NCI-H2081 (cell line): ENCODE measurements at places on chromosomes 3 and 15.

- DNase-seq, result no peak
Measured at GRCh38 chr3:44409640-44410410, 67.6 kb downstream of the ZNF445 start.

GRCh38 chr3:171088964-171089754, 62.6 kb upstream of the SLC2A2 start:
- no peak for DNase-seq

GRCh38 chr3:134274571-134274970, 23.9 kb upstream of the RYK start:
- DNase-seq, result no peak

GRCh38 chr3:39754549-39754948, 54.9 kb upstream of the MYRIP start:
- no peak for DNase-seq

- DNase-seq, result peak; percentile 12
Measured at GRCh38 chr15:93129702-93130488, 40.9 kb upstream of the RGMA start.

- DNase-seq, result peak; percentile 19
Measured at GRCh38 chr15:40065166-40065565, 26.2 kb upstream of the SRP14 start.

- DNase-seq, result no peak
Measured at GRCh38 chr3:156614642-156615511, 59.5 kb upstream of the TIPARP start.

DNA sequence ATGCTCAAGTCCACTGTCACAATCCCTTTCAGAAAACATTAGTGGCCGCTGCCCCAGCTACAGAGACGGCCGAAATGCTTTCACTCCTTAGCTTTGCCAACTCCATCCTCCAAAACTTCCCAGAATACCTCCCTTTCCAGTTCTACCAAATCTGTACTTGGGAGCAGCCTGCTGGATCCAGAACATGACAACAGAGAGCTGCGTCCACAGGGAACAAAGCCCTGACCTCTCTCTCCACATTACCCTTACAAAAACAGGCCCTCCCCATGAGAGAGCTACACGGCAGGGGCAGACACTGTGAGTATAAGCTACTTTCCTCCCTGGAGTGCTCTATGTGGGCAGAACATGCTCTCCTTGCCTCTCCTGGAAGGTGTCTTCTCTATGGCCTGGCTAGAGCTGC, 6.3 kb downstream of the RBM15B start:
- DNase-seq, result no peak

DNA sequence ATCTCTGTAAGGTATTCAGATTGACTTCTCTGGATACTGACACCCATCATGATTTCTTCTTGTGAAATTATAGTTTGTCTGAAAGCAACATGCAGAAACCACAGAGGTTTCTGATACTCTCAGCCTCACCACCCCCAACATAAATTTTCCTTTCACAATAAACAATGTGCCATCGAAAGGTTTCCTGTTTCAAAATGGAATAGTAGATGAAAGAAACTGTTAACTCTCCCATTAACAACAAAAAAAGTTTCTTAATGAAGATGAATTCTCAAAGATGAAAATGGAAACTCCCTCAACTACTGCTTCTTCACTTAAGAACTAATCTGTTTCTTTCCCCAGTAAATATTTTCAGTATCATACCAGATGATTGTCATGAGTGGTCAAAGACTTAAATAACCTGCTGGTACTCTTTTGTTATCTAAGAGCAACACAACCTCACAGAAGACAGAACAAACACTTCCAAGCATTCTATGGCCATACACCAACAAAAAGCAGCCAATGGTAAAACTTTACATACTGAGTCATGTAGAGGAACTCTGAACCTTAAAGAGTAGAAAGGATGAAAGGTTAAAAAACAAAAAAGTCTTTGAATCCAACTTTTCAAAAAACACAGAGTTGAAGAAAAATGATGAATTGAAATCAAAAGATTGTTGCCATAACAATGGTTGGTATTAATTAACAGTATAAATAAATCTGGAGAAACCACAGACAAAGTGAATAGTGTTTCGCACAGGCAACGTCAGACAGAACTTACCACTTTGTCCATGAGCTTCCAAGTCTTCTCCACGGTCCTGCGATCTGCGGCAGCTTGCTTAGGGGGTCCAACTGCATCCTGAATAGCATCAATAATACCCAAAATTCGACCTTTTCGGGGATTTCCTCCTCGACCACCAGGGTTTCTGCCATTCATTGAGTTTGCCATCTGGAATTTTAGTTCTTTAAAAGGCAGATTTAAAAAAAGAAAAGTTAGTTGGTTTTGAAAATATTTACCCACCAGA, 1.9 kb downstream of the CBLB start:
- no peak for DNase-seq

- DNase-seq, result no peak
Measured at GRCh38 chr3:64798316-64798715, 110.5 kb upstream of the ADAMTS9 start.

DNA sequence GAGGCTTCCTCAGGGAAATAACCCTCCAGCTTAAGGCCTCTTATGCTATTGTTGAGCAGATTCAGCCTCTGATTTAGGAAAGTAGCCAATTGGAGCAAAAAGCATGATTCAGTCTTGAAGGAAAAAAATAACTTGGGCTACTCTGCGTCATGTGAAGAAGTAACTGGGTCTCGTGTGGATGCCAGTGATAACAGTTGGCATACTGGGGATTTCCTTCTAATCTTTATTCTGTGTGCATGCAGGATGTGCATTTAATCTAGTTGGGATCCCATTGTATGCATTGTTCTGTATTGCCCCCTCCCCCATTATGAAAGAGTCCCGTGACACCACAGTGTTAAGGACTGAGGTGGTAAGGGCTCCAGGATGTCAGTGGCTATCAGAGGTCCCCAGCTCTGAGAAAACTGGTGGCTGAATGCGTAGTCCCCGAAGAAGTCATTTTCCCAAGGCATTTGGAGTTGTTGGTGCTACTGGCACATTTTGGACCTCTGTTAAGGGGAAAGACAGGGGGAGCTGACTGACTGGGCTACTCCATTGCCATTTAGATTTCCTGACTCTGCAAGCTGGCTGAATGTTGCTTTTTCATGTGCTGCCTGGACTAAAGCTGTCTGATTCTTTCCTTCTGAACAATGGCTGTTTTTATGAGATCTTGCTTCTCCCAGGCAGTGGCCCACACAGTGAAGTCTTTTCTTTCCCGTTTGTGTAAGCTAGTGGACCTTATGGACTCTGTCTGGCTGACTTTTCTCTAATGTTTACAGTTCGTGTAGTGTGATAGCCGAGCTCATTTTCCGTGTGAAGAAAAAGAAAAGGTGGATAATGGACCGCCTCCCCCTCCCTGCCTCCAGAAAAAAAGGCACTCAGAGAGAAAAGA, 38.4 kb upstream of the TRAK1 start:
- no peak for DNase-seq

DNA sequence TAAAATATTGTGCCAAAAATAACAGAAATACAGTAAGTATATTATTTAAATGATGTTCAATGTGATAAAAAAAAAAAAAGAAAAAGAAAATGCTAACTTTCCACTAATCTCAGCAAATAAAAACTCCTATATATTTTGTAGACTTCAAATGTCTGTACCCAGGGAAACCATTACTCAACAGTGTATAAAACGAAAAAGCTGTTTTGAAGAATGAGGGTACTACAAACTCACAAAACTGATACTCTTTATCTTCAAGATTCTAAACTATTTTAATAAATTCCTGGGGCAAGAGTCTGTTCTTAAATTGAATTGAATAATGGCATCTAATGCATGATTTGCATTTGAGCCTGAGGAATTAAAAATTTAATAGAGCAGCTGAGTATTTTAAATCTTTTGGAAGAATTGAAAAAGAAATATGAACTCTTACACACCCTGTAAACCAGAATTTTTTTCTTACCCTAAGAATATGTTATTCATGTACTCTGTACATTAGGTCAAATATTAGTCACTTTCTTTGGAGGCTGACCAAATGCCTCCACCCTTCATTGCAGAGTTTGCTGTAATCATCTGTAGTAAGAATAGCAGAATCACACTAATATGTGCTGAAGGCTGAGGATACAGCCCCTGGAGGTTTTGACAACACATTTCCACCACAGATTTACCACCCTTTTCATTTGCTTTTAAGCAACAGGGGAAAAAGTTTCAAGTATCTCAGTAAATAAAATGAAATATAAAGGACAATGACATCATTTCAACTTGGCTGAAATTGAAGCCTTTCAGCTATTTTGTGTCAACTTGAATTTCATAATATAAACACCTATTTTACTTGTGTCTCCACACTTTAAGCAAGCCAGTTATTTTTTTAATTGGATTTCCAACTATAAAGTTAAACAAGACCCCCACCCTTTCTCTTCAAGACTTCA, 79.7 kb downstream of the FBN1 start:
- no peak for DNase-seq

- no peak for DNase-seq
Measured at GRCh38 chr15:70617076-70617910, 146.1 kb downstream of the UACA start.

DNA sequence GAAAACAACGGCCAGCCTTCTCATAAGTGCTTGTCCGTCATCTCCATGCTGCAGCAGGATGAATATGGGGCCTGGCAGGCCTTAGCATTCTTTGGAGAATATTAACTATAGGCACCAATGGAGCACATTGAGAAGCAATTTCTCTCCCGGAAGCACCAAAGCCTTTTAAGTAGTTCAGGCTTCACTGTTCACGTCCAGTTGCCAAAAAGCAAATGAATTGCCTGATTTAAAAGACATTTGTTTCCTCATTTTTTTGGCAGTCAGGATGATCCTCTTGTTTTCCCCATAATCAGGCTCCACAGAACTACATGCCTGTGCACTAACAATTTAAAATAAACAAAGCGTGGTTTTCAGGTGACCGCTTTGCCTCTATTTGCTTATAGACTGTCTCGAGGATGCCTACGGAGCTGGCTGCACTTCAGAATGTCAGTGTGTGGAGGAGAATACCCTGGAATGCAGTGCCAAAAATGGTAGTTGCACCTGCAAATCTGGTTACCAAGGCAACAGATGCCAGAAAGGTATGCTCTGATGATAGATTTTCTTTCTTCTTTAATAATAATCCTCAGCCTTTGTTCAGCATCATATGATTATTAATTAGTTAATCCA, 725.2 kb upstream of the GOLIM4 start:
- DNase-seq, result no peak

DNA sequence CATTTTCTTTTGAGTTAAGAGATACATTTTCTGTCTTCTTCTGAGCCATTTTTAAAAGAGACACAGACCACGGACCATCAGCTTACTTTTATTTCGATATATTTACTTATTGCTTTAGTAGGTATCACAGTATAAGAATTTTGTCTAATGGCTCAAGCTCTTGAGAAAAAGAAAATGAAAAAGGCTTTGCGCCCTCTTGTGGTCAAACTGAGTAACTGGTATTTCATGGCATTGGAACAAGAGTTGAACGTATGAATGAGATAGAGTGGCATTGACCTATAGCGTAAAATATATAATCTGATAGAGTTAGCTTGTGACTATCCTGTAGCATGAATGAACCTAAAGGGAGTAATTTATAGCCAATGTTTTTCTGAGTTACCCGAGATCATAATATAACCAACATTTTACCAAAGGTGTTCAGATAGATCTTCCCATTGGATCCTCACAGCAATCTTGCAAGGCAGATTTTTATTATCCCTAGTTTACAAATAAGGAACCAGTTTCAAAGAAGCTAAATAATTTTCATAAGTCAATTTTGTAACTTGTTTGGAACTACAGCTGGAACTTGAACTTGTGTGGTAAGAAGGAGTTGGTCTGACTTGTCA, 154.6 kb downstream of the POLR2M start:
- peak; percentile 54 for DNase-seq

- DNase-seq, result no peak
Measured at GRCh38 chr3:168330983-168331382, 235.3 kb upstream of the GOLIM4 start.

- DNase-seq, result no peak
Measured at GRCh38 chr15:73935547-73935946, 9.3 kb downstream of the LOXL1 start.

DNA sequence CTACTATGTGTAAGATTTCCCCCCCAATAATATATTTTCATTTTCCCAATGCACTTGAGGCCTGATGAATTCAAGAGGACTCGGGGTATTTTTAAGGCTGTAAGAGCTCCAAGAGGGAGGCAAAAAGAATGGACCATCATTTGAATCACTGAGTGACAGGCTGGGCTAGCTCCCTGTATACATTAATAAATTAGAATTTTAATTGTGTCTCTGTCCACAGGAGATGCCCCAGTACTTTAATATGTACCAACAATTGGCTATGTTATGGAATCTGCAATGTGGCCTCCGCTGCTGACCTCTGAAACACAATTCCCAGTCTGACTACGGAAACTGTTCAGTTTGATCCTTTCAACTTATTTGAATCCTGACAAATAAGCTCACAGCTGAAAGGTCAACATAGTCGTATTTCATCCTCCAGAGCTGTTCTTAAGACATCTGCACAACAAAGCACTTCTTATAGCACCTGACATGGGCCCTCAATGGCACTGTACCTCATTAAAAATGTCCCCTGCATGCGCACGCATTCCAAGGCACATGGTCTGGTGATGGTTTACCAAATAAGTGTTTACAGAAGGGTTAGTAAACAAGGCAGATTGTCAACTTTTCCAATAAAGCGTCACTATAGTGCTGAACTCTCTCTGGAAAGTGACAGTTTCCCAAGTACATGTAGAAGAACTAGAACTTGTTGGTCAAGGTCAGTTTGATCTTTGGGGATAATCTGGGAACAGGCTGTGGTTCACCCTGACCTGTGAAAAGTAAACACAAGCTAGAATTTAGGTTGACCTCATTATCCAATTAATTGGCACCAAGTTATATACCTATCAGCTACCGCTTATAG, 472.9 kb downstream of the FOXP1 start:
- no peak for DNase-seq

DNA sequence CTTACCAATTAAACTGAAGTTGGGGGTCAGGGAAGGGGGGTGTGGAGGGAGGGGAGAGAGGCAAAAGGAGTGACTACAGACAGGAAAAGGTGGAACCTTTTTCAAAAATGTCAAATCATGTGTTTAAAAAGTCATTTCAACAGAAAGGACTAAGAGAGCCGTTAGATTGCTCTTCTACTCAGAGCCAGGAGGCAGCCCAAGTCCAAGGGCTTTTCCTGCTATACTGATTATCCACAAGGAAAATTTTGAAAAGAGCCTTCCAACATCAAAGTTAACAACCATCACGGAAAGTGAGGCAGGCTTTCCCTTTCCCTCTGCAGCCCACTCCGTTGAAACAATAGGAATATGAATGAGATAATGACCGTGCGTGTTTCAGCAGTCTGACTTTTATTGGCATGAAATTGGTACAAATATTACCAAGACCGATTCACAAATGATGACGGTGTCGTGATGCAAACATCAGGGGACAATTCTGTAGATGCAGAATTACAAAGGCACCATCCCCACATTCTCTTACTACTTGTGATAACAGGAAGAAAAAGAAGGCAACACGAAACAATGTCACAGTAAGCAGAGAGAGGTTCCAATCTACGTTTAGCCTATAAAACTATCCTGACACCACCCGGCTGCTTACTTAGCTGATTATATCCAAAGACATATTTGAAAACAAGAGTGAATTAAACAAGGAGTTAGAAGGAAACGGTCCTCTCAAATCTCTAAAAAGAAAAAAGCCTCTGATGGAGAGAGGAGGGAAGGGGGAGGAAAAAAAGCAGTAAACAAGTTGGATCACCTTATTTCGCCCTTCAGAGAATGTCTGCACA, 453.7 kb downstream of the FOXP1 start:
- no peak for DNase-seq
